T-helper 1 cell (primary cell): ENCODE measurements at places on chromosomes 11 and 22.

DNA sequence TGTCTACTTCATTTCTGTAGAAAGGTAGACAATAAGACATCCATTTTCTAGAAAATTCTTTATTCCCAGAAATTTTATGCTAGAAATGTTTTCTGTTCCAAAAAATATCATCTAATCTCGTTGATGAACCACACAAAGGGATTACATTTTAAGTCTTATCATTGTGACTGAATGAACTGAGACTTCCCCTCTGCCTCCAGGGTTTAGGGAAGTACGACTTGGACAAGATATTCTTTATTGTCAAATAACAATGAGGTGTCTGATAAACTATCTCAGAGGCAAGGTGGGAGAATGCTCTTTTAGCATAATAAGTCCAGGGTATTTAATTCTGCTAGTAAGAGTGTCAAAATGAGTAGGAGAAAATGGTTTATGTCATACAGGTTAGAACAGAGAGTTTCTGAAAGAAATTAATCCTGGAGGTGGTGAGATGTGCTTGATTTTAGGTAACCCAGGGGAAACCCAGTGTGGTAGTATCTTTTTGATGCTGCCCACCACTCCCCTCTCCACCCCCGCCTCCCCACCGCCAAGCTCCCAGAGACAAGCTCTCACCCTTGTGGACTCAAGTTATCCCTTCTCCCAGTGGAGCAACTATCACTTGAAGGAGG is 100.6 kb downstream of the CD44 start:
- no peak for DNase-seq

DNA sequence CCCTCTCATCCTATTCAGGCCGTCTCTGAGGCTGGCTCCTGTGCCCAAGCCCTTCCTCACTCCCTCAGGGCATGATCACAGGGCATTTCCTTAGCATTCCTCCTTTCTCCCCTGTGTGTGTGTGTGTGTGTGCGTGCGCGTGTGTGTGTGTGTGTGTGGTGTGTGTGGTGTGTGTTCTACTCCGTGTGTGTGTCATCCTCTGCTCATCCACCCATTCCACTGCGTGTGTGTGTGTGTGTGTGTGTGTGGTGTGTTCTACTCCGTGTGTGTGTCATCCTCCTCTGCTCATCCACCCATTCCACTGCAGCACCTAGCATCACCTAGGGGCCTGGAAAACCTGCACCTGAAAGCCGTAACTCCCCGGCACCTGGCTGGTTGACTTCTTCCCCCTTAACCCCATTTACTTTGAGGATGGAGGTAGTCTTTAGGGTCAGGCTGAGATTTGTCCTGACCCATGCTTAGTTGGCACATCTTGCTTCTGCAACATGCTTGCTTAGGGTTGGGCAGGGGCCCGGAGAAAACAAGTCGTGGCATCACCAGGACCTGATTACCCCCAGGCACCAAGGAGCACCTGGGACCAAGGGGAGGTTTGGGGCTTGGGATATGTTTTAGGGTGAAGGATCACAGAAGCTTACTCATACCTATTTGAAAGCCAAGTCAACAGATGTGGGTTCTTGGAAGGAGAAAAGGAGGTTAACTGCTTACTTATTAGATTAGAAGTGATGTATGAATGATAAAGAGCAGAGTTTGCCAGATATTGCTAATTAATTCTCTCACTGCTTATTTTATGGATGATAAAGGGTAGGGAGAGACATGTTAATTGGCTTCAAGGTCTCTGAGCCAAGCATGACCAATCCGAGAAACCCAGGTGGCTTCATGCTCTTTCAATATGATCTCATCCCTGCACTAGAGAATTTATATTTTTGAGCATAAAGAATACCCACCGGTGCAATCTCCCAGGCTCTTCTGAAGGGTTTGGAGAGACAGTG is 18.9 kb downstream of the TIMP3 start:
- no peak for DNase-seq

DNA sequence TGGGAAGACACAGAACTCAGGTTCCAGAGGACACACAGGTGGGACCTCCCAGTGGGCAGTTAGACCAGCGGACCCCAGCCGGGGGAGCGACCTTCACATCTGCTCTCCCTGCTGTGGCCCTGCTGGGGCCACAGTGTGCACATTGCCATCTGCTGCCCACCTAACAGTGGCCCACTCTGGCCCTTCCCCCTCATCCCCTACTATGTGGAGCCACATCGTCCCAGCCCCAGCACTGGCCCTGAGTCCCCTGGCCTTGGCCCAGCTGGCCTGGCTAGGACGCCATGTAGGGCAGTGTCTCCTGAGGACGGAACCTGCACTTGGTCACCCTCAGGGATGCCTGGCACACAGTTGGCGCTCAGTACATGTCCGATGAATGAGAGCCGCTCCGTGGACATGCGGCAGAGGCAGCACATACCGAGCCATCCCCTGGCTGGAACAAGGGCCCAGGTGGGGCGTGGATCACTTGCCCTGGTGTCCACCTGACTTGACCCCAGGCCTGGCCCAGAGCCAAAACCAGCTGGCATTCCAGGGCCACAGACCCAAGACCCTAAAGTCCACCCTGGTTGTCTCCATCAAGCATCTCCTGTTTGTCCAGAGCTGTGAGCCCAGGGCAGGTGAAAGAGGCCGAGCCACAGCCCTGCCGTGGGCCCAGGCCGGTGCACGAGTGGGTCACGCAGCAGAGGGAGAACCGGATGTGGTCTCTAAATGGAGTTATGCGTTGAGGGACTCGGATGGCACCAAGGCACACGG is 93.1 kb upstream of the FGF3 start:
- no peak for DNase-seq

DNA sequence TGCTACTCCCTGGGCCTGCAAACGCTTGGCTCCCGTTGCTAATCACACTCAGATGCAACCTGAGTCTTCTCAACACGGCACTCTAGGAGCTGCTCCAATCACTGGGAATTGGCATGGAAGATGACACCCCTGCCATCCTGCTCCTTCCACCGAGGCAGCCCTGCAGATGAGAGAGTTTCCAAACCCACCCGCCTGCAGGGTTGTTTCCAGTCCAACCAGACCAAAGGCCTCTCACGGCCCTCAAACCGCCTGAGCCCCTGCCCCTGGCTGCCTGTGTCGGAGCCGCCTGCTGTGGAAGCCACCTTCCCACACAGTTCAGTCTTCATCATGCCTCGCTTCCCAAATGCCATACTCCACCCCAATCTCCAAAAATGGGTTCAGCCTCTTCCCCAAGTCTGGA is 36.8 kb upstream of the TP53I11 start:
- no peak for DNase-seq

- DNase-seq: no peak
Observed at GRCh38 chr11:6855971-6856541, 6.8 kb upstream of the OR10A2 start.

DNA sequence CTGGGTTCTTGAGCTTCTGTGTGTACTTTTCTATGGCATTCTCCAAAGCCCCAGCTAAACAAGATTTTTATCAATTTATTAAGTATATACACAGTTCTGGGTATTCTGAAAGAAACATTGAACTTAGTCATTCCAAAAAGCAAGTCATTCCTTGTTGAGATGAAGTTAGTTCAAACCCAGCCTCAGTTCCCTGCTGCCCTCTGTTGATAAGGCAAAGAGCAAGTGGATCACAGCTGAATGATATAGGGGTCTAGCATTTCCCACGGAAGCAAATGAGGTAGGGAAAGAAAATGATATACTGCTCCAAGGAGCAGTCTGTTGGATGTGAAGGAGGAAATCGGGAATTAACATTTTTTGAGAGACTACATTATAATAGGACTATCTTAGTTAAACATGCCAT is 841.8 kb upstream of the TENM4 start:
- DNase-seq: no peak

DNA sequence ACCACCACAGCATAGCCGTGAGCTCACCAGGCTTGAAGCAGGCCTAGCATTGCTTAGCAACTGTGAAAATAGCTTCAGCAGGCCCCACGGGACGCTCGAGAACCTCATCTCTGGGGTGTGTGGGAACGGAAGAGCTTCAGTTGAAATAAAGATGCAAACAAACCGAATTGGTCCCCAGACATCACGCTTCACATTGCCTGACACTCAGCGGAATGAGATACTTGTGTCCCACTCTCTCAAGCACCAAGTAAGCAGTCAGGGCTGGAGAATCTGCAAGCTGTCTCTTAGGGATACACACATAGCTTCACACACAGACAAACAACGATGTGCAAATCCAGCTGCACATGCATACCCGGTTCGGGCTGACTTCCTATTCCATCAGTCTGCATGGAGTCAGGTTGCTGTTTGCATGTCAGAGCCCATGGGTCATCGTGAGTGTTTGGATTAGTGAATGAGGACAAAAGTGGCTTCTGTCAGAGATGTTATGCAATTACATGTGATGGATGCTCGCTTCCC is 205.7 kb downstream of the SNX19 start:
- no peak for DNase-seq

- DNase-seq: no peak
Observed at GRCh38 chr11:111347723-111348115, 31.4 kb downstream of the POU2AF1 start.

GRCh38 chr11:134657631-134658030 is 245.6 kb upstream of the B3GAT1 start:
- no peak for DNase-seq

DNA sequence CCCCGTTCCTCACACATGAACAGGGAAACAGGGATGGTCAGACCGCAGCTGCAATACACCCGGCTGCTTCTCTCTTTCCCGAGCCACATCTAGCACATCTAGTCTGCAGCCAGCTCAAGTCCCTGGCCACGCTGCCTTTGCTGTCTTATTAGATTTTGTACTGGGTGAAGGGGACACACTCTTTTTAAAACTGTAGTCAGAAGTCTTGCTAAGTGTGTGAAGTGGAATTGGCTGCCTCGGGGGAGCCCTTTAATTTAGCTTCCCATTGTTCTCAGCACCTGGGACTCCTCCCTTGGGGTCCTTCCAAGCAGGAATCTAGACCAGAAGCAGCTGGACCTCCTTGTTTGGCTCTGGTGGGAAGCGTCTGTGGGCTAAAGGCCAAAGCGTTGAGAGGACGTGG is 420.0 kb downstream of the CTTN start:
- no peak for DNase-seq

- DNase-seq: no peak
Observed at GRCh38 chr11:36345084-36345511, 49.0 kb downstream of the PRR5L start.

GRCh38 chr22:37535159-37535558 is 15.9 kb upstream of the CARD10 start:
- no peak for DNase-seq

DNA sequence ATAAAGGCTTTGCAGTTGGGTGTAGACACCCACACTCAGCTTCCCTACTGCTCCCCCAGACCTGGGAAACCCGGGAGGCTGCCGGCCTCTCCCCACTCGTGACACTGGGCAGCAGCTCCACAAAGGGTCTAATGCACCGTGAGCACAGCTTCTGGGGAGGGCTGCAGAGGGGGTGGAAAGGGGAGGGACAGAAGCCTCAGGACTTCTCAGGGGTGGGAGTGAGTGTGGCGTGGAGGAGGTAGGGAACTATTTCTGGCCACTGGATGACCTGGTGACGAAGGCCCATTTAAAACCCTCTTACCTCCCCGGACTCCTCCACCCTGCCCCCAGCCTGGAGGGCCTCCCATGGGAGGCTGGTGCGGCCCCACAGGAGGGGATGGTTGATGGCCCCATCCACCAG is 56.6 kb downstream of the MACROD1 start:
- DNase-seq: no peak

DNA sequence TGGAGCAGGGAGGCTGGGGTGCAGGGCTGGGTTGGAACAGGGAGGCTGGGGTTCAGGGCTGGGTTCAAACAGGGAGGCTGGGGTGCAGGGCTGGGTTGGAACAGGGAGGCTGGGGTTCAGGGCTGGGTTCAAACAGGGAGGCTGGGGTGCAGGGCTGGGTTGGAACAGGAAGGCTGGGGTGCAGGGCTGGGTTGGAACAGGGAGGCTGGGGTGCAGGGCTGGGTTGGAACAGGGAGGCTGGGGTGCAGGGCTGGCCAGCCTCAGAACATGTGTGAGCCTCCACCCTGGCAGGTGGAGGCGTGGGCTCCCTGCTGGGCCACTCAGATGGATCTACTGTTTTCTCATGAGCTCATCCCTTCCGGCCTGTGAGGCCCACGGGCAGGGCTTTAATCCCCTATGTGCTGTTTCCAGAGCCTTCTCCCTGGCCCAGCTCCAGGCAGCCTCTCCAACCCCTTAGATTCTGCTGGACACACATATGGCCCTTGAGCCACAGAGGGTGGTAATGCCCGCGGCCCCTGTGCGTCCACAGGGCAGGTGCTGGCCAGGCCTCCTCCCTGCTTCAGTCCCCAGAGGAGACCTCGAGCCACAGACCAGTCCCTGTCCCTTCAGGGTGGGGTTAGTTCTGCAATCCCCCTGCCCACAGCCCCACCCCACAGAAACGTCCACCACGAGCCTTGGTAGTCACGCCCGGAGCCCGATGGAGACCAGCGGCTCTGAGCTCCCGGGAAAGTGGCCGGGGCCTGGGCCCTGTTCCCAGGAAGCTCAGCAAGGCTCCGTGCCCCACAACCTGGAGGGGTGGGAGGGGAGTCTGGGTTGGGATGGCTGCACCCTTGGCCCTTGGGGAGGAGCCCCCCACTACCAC is 197.9 kb downstream of the BRD1 start:
- DNase-seq: no peak

GRCh38 chr11:21988477-21988876 is 204.4 kb upstream of the ANO5 start:
- no peak for DNase-seq

GRCh38 chr11:108538022-108538424 is 39.8 kb upstream of the POGLUT3 start:
- no peak for DNase-seq

- peak; percentile 13 for DNase-seq
Observed at GRCh38 chr22:22060200-22061084, 77.9 kb upstream of the TOP3B start.

DNA sequence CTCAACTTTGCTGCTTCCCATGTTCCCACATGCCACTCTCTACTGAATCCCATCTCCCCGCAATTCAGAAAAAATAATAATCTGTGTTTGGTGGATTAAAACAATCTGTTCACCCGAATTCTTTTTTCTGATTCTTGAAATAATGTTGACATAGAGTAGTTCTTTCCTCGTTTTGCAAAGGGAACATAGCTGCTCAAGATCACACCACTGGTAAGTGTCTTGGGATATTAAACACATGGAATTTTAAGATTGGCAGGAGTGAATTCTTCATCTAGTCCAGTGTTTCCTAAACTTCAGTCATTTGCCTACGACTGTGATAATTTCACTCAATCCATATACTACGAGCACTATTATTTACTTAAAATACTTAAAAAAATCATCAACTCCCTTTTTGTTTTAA is 6.0 kb downstream of the ELF5 start:
- no peak for DNase-seq
